ENCODE measurements at places on chromosomes 16 and 17. TPM values are rescaled to one million over a fixed set of nuclear protein-coding genes. Genes with fewer than 3 reads are reported as not detected.

Gene KRT33A
- total RNA-seq = not detected

- peak; percentile 31 for DNase-seq
These were observed 15.9 kb upstream of the CBX2 start for GRCh38 chr17:79761894-79762589.

Gene CDK5R1
- total RNA-seq = 0.59 TPM

Gene CCL5
- total RNA-seq = 0.36 TPM

Gene SLFN14
- total RNA-seq = under 0.01 TPM

Gene ARHGDIG
- not detected for total RNA-seq

Gene MEOX1
- not detected for total RNA-seq

Gene TBC1D3D
- not detected for total RNA-seq

DNA sequence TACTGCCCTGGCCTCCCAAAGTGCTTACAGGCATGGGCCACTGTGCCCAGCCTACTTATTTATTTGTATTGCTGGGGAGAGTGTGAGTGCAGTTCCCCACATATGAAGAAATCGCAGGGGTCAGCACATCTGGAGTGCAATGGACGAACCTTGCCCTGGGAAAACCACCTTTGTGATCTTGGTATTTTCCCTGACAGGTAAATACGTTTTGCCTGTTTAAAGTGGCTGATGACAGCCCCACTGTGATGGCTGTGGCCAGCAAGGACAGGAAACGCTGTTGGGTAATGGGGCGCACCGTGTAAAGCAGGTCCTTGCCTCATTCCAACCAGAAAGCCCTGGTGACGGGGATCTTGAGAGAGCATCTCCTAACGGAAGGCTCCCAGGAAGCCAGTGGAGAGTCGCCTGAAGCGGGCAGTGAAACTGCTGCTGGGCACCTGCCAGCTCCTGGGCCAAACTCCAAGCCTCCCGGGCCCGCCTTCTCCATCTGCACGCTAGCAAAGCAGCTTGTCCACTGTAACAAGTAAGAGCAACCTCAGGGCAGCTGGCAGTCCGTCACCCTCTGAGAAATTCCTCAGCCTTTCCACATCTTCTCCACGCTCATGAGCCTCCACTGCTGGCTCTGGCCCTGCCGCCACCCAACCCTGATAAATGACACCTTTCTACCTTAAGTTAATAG, 17.5 kb downstream of the EMC8 start:
- DNase-seq = no peak

- no peak for DNase-seq
These were observed 45.1 kb downstream of the AHSP start for GRCh38 chr16:31572821-31573220.

DNA sequence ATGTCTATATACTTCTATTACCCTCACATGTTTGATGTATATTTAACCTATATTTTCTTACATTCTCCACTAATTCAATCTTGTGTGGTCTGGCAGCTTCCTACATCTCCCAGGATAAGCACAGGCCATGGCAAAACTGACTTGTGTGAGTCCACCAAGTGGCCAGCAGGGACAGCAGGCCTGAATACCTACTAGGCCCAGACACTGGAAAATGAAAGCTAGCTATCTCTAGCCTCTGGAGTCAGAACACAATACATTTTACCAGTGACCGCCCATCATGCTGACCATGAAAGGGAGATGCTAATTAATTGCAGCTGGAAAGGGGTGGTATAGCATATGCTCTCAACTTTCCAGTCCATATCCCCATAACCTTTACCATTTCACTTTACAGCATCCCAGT, 132.3 kb downstream of the PCTP start:
- DNase-seq = no peak

Gene GJC1
- 10.3 TPM for total RNA-seq

Gene FLYWCH2
- 43.6 TPM for total RNA-seq

DNA sequence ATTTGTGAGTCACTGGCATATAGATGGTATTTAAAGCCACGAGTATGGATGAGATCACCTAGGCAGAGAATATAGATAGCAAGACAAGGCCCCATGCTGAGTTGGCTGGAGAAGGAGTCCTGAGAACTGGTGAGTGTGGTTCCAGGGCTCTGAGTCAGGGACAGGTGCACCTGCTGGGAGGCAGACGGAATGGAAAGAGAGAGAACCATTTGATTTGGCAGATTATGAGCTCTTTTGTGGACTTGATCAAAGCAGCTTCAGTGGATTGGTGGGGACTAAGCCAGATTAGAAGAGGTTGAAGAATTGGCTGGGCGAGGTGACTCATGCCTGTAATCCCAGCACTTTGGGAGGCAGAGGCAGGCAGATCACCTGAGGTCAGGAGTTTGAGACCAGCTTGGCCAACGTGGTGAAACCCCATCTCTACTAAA, 4.3 kb upstream of the C16orf92 start:
- no peak for DNase-seq

GRCh38 chr16:74107795-74108610, 188.6 kb upstream of the PSMD7 start:
- peak; percentile 37 for DNase-seq

DNA sequence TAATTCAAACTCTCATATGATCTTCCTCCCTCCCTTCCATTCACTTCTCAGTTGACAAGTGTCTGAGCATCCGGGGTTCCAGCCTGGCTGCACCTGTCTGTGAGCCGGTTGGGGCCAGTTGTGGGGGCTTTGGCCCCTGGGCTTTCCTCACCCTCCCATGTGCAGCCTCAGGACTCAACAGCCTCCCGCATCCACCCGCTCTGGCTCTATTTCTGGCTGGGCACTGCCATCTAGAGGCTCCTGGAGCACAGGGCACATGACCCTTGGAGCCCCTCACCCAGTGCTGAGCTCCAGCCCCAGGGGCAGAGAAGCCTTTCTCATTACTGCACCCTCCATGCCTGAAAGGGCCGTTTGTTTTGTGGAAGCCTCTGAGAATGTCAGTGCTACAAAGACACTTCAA, 43.3 kb downstream of the HAPSTR1 start:
- DNase-seq = peak; percentile 58

DNA sequence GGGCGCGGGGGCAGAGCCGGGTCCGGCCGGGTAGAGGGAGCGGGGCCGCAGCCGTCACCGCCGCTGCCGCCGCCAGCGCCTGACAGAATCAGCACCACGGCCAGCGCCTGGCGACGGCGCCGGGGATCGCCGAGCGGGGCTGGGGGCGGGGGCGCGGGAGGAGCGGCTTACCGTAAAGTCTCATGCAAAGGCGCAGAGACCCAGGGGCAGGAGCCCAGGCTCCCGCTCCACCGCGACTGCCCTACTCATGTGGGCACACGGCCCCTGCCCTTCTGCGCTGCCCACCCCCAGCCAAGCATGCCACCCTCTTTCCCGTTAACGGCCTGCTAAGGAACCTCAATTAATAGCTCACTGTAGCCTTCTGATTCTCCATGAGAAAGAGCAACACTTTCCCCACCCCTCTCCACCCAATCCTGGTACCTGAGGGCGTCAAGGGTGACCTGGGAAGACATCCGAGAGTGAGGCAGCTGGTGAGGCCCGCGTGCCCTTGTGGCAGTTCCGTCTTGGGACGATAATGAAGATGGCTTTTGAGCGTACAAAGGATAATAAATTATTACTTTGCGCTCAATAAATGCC, at the start of gene SEZ6:
Gene SEZ6, minus strand, starts transcription at position 98 of the 576 bp plus-strand sequence. CDS start 164 bp downstream, outside the sequence.
- DNase-seq = peak; percentile 98

Gene VAT1L
- total RNA-seq = under 0.01 TPM

- DNase-seq = peak; percentile 98
These were observed 18.8 kb downstream of the STX4 start for GRCh38 chr16:31052114-31052513.

Gene SPPL2C
- not detected for total RNA-seq

Gene TBC1D3C
- total RNA-seq = not detected

Gene TEKT3
- total RNA-seq = 0.36 TPM

DNA sequence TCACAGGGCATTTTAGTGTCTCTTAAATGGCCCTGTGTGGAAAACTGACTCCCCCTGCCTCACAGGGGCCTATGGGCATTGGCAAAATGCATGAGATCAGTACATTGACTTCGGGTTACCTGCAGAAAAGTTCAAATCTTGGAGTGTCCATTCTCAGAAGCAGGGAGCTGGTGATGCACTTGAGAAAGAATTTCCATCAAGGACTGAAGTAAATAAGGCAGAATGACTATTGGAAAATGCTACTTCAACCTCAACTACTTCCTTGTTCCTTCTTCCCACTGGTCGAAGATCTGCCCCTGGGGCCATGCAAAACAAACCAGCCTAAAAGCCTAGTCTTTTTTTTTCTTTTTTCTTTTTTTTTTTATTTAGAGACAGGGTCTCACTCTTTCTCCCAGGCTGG, 13.8 kb upstream of the GSDMA start:
- no peak for DNase-seq

GRCh38 chr17:49631496-49631895, 46.4 kb downstream of the SPOP start:
- DNase-seq = no peak

Measured in osteoblast (primary cell).